T-helper 17 cell (primary cell): ENCODE measurements at places on chromosomes 4 and X. TPM values are rescaled to one million over a fixed set of nuclear protein-coding genes. Genes with fewer than 3 reads are reported as not detected.

DNA sequence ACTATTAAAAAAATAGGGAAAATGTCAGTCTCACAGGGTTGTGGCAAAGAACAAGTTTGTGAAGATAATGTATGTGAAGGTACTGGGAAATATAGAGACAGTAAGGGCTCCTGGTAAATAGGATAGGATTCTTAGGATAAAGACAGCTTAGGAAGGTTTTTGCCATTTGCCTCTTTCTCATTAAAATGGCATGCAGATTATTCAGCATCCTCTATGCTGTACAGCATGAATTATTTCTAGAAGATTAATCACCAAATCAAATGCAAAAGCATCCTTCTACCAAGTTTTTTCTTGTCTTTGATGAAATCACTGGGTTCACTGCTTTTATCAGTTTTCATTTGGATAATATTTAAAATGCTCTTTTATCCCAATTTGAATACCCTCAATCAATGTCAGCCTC lies 142.8 kb downstream of the NDST3 start:
- no peak for DNase-seq

TRIM61 gene
- not detected for total RNA-seq

ADAMTS3 gene
- total RNA-seq, result not detected

CPE gene
- total RNA-seq, result not detected

MXRA5 gene
- total RNA-seq, result not detected

DNA sequence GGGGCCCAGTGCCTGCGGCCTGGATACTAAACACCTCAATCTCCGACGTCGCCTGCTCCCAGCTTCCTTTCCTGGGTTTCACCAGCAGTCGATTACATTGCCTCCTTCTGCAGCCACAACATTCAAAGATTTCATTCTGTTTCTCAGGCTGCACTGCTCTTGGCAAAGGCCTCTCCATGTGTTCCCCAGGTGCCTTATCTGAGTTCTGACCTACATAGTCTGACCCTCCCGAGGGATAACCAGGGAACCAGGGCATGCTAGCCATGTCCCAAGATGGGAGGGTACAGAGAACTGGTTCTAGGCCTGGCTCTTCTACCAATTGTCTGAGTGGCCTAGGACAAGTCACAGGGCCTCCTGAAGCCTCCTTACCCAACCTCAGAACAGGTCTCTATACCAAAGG lies 62.2 kb upstream of the ACSL1 start:
- no peak for DNase-seq

DNA sequence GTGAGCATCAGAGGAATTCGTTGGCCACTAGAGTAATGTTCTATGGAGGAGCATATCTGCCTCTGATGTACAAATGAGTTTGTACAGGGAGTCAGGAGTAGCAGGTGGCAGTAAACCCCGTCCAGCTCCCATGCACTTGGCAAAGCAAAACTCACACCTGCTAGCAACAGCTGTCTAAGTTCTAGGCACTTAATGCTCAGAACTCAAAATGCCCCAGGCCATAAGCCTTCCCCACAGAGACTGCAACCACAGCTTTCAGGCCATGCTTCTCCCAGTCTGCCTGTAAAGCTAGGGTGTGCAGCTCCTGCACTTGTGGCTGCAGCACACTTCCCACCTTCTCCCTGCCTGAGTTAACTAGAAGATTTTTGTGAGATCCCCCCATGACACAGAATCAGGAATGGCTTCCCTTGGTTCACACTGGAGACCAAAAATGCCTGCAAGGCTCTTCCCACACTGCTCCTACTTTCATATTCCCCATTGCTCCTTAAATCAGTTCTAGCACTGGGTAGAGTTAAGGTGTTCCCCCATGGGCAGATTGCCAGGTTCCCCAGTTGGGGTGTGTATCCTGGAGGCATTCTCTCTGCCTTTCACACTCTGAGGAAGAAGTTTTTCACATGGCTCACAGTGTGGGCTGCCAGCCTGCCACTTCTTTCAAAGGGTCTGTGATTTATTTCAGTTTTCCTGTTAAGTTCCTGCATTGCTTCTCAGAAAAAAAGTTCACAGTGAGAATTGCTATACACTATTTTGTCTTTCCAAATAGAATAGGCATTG lies 189.9 kb downstream of the STPG2 start:
- DNase-seq, result no peak

- DNase-seq, result no peak
Observed at GRCh38 chr4:48271626-48272025, 2.0 kb upstream of the TEC start.

GRCh38 chr4:159141193-159141592 lies 38.3 kb downstream of the RAPGEF2 start:
- DNase-seq, result no peak

GRCh38 chrX:106734827-106735226 lies 8.3 kb downstream of the RNF128 start:
- DNase-seq, result no peak

TEX13D gene
- total RNA-seq, result not detected

DNA sequence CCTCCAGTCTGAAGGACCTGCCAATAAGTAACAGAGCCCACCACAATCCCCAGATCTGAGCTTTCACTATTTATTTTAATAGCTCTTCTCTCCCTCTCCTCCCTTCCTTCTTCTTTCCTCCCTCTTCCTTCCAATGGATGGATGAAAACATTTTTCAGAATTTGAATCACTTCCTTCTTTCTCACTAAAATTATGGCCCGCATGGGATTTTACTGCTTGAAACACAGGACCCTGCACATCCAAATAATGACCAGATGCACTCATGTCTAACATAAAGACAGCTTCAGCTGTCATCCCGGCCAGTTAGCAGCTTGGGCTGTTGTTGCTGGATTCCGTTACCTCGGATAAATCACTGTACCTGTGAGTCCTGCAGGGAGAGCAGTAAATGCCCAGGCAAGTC lies 5.4 kb upstream of the PHEX start:
- no peak for DNase-seq

DNA sequence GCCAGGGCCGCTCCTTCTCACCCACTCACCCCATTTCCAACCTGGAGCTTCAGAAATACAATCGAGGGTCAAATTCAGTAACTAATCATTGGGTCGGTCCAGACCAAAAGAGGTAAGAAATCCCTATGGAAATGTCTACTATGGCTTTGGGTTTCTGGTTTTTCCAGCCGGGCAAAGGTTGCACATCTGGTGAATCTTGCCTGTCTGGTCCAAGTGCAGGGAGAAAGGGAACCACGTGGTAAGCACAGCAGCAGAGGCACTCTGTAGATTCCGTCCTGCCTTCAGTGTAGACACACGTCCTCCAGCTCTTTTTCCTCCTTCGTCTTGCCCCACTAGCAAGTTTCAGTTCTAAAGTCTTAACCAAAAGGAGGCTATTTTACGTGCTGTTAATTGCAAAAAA lies 218.0 kb upstream of the JADE1 start:
- DNase-seq, result no peak

- DNase-seq, result no peak
Observed at GRCh38 chr4:47533689-47534347, 48.7 kb downstream of the ATP10D start.

DNA sequence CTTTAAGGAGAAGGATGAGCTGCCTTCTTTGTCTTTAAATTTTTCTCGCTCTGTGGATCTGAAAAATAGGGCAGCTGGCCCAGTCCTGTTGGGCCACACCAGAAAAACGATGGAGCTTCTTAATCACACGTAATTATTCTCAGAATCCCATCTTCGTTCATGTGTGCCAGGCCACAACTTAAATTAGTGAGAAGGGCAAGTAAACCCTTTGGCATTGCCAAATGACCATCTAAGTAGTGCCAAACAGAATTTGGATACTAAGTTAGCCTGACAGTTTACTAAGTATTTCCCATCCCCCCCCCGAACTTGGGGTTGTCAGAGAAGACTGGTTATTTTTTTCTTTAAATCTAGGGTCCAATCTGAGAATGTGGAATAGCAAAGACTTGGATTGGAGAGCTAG lies 62.0 kb downstream of the CASP3 start:
- no peak for DNase-seq
